ENCODE measurements at places on chromosomes 5 and 9.
A peak's percentile ranks its signal among the peaks of the same experiment; 100 is the strongest.

- no peak for DNase-seq
Observed at GRCh38 chr5:158233735-158234322, 374.9 kb upstream of the CLINT1 start.

DNA sequence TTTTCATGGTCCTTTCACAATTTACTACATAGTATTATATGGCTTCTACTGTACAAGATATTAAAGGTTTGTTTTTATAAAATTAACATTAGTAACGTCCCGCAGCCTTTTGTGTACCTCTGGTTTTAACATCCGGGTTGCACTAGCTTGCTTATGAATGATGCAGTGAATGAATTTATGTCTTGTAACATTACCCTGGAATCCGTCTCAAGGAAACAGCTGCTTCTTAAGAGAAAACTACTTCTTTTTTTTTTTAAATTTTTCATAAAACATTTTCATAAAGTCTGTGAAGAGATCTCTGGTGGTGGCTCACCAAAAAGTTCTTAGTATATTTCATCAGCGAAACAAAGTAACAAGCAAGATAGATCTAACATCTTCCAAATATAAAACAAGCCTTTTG, 23.6 kb downstream of the MARCHF3 start:
- no peak for DNase-seq

DNA sequence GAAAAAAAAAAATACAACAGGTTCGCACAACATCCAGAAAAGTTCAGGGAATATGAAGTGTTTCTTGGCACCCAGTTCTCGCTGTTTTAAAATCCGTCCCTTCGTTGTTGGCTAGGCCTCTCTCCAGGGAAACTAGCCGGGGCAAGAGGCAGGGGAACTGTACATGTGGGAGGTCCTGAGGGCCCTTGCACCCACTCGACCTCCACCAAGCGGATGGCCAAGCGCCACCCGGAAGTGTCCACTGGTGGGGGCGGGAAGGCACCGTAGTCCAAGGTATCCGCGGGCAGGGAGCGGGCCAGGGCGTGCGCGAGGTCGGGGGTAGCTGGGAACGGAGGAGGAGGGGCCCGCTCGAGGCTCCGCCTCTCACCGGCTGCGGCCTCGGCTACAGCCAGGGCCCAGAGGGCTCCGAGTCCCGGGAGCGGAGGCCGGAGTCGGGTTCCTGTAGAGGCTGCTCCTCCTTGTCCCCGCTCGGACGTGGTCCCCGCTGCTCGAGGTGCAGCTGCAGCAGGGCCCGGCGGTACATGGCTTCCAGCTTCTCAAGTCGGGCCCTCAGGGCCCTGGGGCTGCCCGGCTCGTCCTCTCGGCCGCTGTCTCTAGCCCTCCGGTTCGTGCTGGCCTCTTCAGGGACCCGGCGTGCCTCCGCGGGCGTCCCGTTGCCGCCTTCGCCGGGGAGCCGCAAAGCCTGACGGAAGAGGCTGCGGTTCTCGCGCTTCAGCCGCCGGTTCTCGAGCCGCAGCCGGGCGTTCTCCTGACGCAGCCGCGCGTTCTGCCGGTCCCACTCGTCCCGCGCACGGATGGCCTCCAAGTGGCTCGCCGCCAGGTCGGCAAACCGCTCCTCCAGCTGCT, 720 bp downstream of the TUSC1 start:
- no peak for DNase-seq

DNA sequence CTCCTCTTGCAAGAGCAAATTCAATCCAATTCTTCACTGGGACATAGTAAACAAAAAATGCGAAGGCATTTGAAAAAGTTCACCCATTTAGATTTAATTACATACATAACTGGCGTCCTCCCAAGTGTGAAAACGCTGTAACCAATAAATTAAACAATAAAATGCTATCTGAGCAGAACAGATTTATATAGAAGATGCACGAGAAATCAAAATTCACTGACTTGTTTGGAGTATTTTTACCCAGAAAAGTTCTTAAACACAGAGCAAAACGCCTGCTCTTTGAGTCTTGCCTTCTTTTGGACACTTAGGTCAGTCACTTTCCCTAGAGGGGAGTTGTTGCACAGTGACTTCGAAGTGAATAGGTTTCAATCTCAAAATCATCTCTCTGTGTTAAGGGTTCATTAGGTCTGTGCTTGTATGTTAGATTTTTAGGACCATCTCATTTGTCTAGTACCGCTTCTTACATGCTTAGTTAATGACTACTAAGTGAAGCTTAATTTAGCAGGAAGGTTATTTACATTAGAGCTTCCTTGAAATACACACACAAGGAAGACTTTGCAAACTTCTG, 1.9 kb downstream of the ALDH1A1 start:
- no peak for DNase-seq

- DNase-seq, result no peak
Observed at GRCh38 chr5:97096846-97097245, 45.6 kb downstream of the LIX1 start.

GRCh38 chr9:35908504-35909125, 675 bp upstream of the SPAAR start:
- DNase-seq, result no peak

- no peak for DNase-seq
Observed at GRCh38 chr9:37417857-37418618, 4.5 kb upstream of the GRHPR start.

DNA sequence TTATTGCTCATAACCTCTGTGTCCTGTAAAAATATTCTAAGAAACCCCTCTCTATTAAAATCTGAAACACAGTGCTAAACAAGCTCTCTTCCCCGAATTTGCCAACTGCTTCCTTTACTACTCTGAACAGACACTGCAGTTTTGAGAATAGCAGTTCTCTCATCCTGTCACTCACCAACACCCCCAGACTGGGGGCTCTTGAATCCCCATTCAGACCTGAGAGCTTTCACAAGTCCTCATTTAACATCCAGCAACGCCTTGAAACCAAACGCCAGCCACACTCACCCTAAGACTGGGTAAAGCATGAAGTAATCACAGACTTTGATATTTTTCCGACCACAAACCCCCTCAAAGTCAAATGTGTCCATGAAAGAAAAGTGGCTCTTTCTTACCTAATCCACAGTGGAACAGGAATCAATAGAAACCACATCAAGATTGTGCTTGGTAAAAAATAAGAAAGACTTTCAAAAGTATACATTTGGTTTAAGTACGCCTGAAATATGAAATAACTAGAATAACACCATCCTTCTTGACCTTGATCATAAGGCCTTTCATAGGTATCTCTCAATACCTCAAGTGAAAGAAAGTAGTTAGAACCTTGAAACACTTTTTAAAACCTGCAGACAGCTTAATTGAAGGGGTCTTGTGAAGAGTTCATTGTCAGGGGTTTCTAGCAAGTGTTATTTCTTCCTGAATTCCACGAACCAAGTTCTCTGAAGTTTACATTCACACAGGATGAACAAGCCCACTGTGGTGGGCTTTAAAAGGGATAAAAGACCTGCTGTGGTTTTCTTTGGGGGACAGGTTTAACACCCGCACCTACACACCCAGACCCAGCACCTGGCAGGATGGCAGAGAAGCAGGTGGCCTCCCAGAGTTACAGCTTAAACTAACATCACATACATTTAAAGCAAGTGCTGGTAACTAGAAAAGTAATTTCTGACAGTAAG, 412.6 kb downstream of the MLLT3 start:
- DNase-seq, result peak; percentile 36

GRCh38 chr5:9401786-9402472, 143.9 kb downstream of the SEMA5A start:
- no peak for DNase-seq
